ENCODE measurements at places on chromosomes 11 and 22. TPM values are rescaled to one million over a fixed set of nuclear protein-coding genes. Genes with fewer than 3 reads are reported as not detected.
A peak's percentile ranks its signal among the peaks of the same experiment; 100 is the strongest.

The FZD4 gene
- not detected for total RNA-seq

The LDHAL6A gene
- total RNA-seq, result not detected

The FXYD6 gene
- total RNA-seq, result 0.24 TPM

The PRR33 gene
- not detected for total RNA-seq

The TNNT3 gene
- 2.6 TPM for total RNA-seq

The MGAT3 gene
- total RNA-seq, result 10.0 TPM

The TMEM138 gene
- 57.4 TPM for total RNA-seq

The GALNT18 gene
- total RNA-seq, result 0.42 TPM

The MUC5AC gene
- total RNA-seq, result not detected

The SAA1 gene
- total RNA-seq, result not detected

The ACRV1 gene
- total RNA-seq, result not detected

DNA sequence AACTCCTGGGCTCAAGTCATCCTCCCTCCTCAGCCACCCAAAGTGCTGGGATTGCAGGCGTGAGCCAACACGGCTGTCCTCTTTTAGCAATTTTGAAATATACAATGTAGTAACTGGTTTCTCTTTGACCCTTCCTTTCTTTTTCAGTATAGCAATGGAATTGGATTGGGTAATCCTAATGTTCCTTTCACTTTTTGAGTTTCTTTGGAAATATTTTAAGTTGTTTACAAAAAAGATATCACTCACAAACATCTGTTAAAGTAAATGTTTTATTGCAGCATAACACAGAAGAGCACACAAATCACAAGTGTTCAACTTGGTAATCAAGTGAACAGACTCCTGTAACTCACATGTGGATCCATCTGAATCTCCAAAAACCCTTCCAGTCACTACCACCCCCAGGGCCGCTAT is 44.6 kb upstream of the EP300 start:
- H3K27ac ChIP-seq, result no peak overlapping the region
- DNase-seq, result no peak
- no peaks in the 10 kb centered on the region for H3K36me3 ChIP-seq
- no peaks in the 10 kb centered on the region for H3K4me1 ChIP-seq
- no peak overlapping the region for H3K4me3 ChIP-seq

- no peak overlapping the region for H3K27ac ChIP-seq
- H3K36me3 ChIP-seq, result no peaks in the 10 kb centered on the region
- H3K4me1 ChIP-seq, result peaks cover 6% of the 10 kb centered on the region
- no peaks in the 10 kb centered on the region for H3K27me3 ChIP-seq
- no peak overlapping the region for H3K4me3 ChIP-seq
Observed at GRCh38 chr11:2691991-2692875, 7.6 kb downstream of the KCNQ1OT1 start.

DNA sequence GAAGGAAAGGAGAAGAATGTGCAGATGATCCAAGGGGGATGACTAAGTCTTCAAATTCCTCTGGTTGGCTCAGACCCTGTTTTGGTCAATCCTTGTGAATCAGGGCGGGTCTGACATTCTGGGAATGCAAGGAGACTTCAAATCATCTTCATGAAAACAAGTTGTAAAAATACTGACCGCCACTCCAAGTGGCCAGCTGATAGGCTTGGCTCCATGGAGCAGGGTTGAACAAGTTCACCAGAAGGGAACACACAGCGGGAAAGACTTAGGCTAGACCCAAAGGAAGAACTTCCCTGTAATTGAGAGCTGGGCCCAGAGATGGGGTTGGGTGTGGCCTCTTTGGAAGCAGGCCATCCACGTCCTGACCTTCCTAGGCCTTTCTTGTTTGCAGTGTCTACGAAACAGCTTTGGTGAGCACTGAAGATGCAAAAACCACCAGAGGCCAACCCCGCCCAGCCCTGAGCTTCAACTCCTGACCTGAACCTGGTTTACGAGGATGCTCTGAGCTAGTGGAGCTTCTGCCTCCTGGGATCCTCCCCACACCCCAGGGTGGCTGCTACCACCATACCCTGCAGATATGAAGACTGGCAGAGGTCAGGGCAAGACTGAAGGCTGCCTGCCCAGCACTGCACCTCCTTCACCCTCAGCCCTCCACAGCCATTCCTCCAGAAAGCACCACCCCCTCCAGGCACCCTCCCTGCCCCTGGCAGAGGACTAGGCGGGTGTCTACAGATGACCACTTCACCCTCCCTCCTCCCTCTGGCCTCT is 26.1 kb downstream of the GDPD5 start:
- H3K27ac ChIP-seq, result no peak overlapping the region
- H3K36me3 ChIP-seq, result no peaks in the 10 kb centered on the region
- no peak for DNase-seq
- no peak overlapping the region for H3K4me3 ChIP-seq

DNA sequence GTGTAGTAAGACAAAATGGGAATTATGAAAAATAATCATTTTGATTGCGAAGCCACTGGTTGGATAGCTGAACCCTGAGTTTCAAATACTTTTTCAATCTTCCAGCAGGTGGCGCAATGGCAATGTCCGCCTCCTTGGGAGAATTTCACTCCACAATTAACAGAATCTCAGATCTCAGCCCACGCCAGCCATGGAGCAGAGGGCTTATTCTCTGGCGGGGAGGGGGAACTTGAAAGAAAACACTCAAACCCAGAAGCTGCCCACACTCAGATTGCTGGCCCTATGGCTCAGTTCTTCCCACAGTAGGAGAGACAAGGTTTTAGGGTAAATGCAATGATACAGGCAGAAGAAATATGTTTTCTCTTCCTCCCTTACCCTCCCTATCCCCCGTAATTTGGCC is 38.7 kb upstream of the RCN1 start:
- peak; percentile 61 for DNase-seq
- H3K36me3 ChIP-seq, result no peaks in the 10 kb centered on the region
- H3K4me1 ChIP-seq, result no peaks in the 10 kb centered on the region
- no peak overlapping the region for H3K27ac ChIP-seq

DNA sequence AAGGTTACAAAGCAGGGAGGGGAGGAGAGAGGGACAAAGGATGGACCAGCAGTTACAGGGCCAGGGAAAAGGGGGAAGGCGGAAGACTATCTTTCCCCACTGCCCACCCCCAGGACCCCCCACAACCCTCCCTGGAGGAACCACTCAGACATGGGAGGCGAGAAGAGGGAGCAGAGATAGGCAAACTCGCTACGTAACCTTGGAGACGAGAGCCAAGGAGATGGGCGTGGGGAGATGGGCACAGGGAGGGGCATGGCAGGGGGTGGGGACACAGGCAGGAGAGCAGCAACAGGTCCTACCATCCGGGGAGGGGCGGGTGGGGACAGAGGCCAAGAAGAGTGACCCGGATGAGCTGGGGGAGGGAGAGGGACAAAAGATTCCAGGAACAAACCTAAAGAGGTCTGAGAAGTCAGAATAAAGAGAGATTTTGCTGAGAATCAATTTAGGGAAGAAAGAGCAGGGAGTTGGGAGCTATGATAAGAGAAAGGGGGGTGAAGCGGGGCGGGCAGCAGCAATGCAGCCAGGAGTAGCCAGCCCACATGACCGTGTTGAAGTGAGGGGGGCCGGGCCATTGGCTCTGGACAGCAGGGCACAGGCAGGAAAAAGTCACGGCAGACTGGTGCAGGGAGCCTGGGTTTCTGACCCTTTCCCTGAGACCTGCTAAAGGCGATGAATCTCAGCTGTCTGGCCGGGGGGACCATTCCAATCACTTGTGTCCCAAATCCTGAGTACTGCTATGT is 128.4 kb downstream of the BUD13 start:
- no peaks in the 10 kb centered on the region for H3K36me3 ChIP-seq
- DNase-seq, result peak; percentile 17
- H3K4me3 ChIP-seq, result no peak overlapping the region
- H3K4me1 ChIP-seq, result no peaks in the 10 kb centered on the region

DNA sequence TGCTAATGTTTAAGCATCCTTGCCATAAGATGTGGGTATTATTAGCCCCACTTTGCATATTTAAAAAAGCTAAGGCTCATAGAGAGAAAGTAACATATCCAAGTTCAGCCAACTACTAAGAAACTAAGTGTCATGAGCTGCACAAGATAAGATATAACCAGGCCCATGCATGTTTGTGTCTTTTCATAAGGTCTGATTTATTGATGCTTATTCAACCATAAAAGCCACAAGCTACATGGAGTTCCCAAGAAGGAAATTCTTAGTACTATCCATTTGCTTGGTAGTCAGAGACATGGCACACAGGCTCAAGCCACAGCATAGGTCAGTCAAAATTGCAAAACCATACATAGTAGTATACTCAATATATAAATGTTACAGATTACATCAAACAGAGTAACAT is 488.5 kb downstream of the SOX6 start:
- no peaks in the 10 kb centered on the region for H3K36me3 ChIP-seq
- DNase-seq, result no peak
- H3K27me3 ChIP-seq, result no peaks in the 10 kb centered on the region

DNA sequence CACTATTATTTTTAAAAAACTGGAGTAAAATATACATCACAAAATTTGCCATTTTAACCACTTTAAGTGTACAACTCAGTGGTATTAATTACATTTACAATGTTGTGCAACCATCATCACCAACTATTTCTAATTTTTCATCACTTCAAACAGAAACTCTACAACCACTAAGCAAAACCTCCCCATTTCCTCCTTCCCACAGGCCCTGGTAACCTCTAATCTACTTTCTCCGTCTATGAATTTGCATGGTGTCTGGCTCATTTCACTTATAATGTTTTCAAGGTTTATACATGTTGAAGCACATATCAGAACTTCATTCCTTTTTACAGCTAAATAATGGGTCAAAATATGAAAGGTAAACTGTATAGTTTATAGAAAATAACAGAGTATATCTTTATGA is 24.4 kb downstream of the DDI1 start:
- H3K27me3 ChIP-seq, result no peaks in the 10 kb centered on the region
- H3K36me3 ChIP-seq, result no peaks in the 10 kb centered on the region
- no peak overlapping the region for H3K27ac ChIP-seq

GRCh38 chr11:69169479-69169878 is 13.7 kb downstream of the SMIM38 start:
- H3K4me3 ChIP-seq, result no peak overlapping the region
- no peak for DNase-seq
- H3K27ac ChIP-seq, result no peak overlapping the region

GRCh38 chr11:58127350-58127749 is 2.0 kb upstream of the OR9I1 start:
- no peaks in the 10 kb centered on the region for H3K36me3 ChIP-seq
- H3K27me3 ChIP-seq, result no peaks in the 10 kb centered on the region
- no peak for DNase-seq
- H3K27ac ChIP-seq, result no peak overlapping the region

DNA sequence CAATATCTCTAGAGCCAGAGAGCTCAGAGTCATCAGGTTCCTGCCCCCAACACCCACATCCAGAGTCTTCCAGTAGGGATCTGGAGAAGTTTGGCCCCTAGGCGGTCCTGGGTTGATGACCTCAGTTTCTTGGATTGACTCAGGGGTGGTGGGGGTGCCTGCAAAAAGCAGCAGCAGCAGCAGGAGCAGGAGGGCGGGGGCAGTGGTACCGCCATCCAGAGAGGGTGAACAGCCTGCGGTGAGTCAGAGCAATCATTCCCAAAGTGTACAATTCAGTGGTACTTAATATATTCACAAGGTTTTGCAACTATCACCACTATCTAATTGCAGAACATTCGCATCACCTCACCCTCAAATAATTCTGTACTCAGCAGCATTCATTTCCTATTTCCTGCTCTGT is 9.9 kb upstream of the SEC14L3 start:
- H3K27me3 ChIP-seq, result no peaks in the 10 kb centered on the region
- no peak overlapping the region for H3K4me3 ChIP-seq
- no peaks in the 10 kb centered on the region for H3K36me3 ChIP-seq

GRCh38 chr22:25110846-25111578 is 88.6 kb upstream of the CRYBB3 start:
- H3K36me3 ChIP-seq, result no peaks in the 10 kb centered on the region
- peaks cover 20% of the 10 kb centered on the region for H3K4me1 ChIP-seq
- DNase-seq, result peak; percentile 70
- peak overlapping the region; percentile 16 for H3K27ac ChIP-seq

DNA sequence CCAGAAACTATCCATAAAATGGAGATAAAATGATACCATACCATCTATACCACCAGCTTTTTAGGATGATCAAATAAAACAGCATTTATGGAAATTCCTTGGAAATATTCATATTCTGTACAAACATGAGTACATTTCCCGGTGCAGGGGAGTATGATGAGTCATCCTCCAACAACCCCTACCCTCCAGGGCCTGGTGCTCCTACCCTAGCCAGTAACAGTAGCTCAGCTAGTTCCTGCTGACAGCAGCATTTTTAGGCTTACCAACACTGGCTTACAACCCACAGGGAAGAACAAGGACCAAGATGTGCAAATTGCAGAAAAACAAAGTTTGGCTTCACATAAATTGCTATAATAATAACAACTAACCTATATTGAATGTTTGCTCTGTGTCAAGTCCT is 406.2 kb upstream of the CADM1 start:
- H3K27me3 ChIP-seq, result no peaks in the 10 kb centered on the region
- DNase-seq, result no peak
- no peak overlapping the region for H3K4me3 ChIP-seq
- H3K27ac ChIP-seq, result no peak overlapping the region
- no peaks in the 10 kb centered on the region for H3K36me3 ChIP-seq
- no peaks in the 10 kb centered on the region for H3K4me1 ChIP-seq

- peaks cover 17% of the 10 kb centered on the region for H3K4me1 ChIP-seq
- H3K36me3 ChIP-seq, result no peaks in the 10 kb centered on the region
- peaks cover 19% of the 10 kb centered on the region for H3K27me3 ChIP-seq
- DNase-seq, result no peak
Observed at GRCh38 chr11:45901626-45902025, 5.4 kb downstream of the FREY1 start.

DNA sequence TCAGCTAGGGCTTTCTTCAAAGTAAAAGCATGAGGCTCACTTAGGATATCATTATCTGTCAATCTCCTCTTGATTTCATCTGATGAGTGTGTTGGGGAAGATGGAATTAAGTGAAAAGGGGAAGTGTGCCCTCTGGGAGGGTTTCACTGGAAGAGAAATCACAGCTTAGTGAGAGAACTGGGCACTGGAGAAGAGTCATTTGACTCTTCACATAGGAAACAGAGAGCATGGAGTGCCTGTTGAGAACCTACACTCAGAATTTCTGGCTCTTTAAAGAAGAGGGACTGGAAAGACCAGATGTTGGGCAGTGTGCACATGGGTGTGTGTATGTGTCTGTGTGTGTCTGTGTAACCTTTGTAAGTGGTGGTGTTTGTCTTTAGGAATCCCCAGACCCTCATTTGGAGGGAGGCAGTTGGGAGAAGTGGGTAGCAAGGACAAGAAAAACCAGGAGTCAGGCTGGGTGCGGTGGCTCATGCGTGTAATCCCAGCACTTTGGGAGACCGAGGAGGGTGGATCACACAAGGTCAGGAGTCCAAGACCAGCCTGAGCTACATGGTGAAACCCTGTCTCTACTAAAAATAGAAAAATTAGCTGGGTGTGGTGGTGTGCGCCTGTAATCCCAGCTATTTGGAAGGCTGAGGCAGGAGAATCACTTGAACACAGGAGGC is 10.0 kb downstream of the STX3 start:
- H3K27ac ChIP-seq, result peak overlapping the region; percentile 73
- no peak overlapping the region for H3K4me3 ChIP-seq
- peaks cover 45% of the 10 kb centered on the region for H3K36me3 ChIP-seq
- peaks cover 38% of the 10 kb centered on the region for H3K4me1 ChIP-seq

GRCh38 chr22:38872831-38873248 is 824 bp upstream of the CBX6 start:
- H3K27ac ChIP-seq, result peak overlapping the region; percentile 74
- peaks cover 45% of the 10 kb centered on the region for H3K4me1 ChIP-seq
- DNase-seq, result no peak
- peaks cover 22% of the 10 kb centered on the region for H3K27me3 ChIP-seq
- peak overlapping the region; percentile 88 for H3K4me3 ChIP-seq
- H3K36me3 ChIP-seq, result peaks cover 26% of the 10 kb centered on the region

- H3K27me3 ChIP-seq, result peaks cover 29% of the 10 kb centered on the region
- H3K4me3 ChIP-seq, result no peak overlapping the region
- no peaks in the 10 kb centered on the region for H3K4me1 ChIP-seq
- no peak overlapping the region for H3K27ac ChIP-seq
- no peaks in the 10 kb centered on the region for H3K36me3 ChIP-seq
- DNase-seq, result no peak
Observed at GRCh38 chr11:34407121-34407813, 31.5 kb upstream of the CAT start.
